CD14-positive monocyte (primary cell): ENCODE measurements at places on chromosomes 2 and 18. TPM values are rescaled to one million over a fixed set of nuclear protein-coding genes. Genes with fewer than 3 reads are reported as not detected.

- no peak for DNase-seq
These were observed 29.2 kb downstream of the DYTN start for GRCh38 chr2:206688990-206689389.

DNA sequence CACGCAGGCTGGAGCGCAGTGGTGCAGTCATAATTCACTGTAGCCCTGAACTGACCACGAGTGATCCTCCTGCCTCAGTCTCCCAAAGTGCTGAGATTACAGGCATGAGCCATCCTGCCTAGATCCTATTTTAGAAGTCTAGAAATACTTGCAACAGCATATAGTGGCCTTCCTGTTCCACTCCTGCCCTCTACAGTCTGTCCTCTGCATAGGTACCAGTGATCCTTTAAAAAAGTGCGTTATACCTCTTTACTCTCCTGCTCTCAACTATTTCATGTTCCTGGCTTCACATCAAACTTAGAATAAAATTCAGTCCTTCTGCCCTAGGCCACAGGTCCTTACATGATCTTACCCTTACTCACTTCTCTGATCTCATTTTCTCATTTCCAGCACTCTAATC, 6.0 kb downstream of the COMMD1 start:
- DNase-seq = no peak

DNA sequence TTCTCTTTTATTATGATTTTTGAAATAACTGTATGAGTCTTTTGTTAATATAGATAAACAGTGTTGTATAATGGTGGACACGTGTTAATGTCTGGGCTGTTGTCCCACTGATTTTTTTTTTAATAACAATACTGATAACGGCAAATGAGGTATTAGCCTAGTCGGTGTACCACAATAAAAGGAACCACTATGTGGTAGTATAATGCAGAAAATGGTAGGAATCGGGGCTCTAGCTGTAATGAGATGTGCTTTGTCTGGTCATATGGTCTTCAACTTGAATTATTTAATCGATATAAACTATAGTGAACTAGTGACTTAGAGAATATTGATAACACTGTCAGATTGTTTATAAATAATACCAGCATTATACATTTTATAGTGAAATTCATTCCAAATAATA, 517.9 kb upstream of the SPHKAP start:
- no peak for DNase-seq

DNA sequence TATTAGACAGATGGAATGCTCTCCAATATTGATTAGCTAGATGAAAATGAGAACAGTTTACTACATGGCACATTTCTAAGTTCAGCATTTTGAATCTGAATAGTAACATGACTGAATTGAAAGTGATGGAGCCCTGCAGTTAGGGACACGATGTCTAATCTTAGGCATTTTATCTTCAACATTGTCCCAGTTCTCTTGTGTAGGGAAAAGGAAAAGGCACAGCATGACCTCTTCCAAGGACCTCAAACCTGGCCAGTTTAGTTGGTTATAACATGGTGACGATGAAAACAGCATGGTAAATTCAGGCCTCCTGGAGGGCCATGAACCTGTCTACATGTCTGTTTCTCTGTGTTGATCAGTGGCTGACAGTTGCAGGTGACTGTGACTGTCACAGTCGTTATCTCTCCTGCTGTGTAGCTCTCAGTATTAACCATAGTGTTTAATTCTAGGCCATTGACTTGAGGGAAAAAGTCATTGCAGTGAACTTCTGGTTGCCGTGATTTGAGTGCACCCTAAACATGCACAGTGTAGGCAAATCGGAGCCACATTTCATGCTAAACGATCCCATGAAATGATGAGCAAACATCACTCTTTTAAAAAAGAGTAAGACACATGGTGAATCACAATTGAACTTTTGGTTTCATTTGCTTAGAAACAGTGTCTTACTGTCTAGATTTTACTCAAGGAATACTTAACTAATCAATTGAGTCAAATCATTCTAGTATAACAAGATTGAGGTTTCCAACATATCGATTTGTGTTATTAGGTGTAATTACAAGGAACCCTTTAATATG, 129.7 kb downstream of the PHLPP1 start:
- no peak for DNase-seq

GRCh38 chr2:121210691-121211090, 74.3 kb downstream of the TFCP2L1 start:
- DNase-seq = no peak

- no peak for DNase-seq
These were observed 22.9 kb upstream of the GNAL start for GRCh38 chr18:11666176-11666575.

GRCh38 chr2:240834377-240834975, 14.5 kb upstream of the KIF1A start:
- DNase-seq = no peak

GRCh38 chr2:119715409-119716283, 36.6 kb downstream of the TMEM177 start:
- no peak for DNase-seq

- peak; percentile 70 for DNase-seq
These were observed 9.8 kb upstream of the EFR3B start for GRCh38 chr2:25032094-25032493.

- peak; percentile 59 for DNase-seq
These were observed 92.9 kb downstream of the MREG start for GRCh38 chr2:215920244-215921100.

- DNase-seq = peak; percentile 60
These were observed 19.6 kb downstream of the TUBB6 start for GRCh38 chr18:12327510-12328178.

DNA sequence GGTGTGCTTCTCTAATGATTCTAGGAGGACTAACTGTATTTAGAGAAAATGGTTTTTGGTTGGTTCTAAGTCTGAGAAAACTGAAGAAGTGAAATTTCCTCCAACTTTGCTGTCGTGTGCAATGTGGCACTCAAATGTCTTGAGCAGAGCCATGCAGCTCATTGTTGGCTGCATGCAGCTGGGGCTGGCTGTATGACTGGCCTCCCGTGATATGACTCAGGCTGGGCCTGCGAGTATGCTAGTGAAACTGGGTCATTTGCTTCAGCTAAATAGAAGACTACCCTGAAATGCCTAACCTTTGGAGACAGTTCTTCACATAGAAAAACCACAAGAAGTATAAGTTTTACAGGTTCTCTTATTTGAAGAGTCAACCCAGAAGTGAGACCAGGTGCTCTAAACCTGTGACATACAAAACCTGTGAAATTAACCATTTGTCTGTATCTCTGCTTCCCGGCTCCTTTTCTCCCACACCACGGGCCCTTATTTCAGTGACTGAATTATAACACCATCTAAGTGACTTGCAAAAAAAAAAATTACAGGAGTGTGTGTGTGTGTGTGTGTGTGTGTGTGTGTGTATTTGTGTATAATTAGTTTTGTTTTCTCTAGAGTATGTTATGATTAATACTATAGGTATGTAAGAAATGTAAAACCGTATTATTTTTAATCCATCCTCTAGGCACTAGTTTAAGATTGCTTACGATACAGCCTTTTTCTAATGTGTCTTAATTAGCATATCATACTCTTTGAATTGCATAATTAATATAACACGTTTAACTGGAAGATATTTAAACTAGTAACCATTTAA, 15.9 kb downstream of the POLI start:
- DNase-seq = no peak

GRCh38 chr2:237438080-237438940, 24.3 kb upstream of the COL6A3 start:
- no peak for DNase-seq

PRLH gene
- polyA plus RNA-seq = not detected

FAM110C gene
- not detected for polyA plus RNA-seq

C2orf66 gene
- polyA plus RNA-seq = not detected in 2 replicates

PMAIP1 gene
- 56.6 TPM for polyA plus RNA-seq

ZSWIM2 gene
- polyA plus RNA-seq = 0.28 TPM in 1 of 2 replicates, not detected in the other

ALKAL2 gene
- not detected for polyA plus RNA-seq
